Kidney glomerular epithelial cell (primary cell): ENCODE measurements at places on chromosomes 12 and 14.
A peak's percentile ranks its signal among the peaks of the same experiment; 100 is the strongest.

DNA sequence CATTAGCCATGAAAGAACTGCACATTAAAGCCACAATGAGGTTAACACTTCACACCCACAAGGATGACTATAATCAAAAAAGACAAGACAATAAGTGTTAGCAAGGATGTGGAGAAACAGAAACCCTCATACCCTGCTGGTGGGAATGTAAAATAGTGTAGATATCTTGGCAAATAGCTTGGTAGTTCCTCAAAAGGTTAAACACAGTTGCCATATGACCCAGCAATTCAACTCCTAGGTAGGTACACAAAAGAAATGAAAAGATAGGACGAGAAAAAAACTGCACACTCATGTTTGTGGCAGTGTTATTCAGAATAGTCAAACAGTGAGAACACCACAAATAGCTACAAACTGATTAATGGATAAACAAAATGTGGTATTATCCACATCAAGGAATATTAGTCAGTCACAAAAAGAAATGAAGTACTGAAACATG is 93.5 kb downstream of the ATXN2 start:
- no peak for DNase-seq

- no peak for DNase-seq
Observed at GRCh38 chr12:21265932-21266331, 68.8 kb downstream of the SLCO1A2 start.

GRCh38 chr12:115337693-115338543 is 653.9 kb upstream of the TBX3 start:
- peak; percentile 36 for DNase-seq

DNA sequence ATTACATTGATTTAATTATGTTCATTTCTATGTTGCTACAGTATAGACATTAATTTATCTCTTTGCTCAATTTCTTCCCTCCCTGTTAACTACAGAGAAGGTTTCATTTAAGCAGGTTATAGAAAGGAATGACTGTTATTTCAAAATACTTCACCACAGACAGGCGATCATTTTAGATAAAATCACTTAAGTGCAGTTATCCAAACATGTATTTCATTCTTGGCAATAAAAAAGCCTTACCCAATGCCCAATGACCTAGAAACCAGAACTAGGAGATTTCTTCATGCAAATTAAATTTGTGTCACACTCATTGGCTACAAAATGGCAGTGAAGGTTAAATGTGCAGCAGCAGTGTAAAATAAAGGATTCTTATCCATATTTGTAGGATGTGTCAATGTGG is 266.4 kb downstream of the KCNH5 start:
- no peak for DNase-seq

DNA sequence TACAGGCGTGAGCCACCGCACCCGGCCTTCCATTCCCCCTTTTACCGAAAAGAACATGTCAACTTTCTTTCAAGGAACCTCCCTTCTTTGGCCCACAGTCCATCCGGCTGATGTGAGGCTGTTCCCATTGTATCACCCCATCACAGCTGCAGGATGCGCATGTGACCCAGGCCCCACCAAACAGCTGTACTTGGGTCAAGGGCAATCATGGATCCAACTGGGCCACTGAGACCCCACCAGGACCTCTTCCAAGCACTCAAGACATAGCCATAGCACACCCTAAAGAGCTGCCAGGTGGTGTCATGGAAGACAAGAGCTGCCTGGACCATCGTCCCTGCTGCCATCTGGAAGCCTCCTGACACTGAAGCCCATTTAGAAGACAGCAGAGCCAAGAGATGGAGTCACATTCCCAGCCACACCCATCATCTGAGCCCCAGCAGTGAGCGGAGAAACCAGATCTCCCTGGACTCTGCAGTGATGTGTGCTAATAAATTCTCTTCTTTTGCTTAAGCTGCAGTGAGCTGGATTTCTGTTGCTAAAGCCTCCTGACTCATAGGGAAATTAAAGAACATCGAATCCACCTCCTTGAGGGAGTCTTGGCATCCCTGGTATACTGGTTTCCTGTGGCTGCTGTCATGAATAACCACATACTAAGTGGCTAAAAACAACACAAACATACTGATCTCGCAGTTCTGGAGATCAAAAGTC is 105.6 kb downstream of the KSR2 start:
- no peak for DNase-seq

DNA sequence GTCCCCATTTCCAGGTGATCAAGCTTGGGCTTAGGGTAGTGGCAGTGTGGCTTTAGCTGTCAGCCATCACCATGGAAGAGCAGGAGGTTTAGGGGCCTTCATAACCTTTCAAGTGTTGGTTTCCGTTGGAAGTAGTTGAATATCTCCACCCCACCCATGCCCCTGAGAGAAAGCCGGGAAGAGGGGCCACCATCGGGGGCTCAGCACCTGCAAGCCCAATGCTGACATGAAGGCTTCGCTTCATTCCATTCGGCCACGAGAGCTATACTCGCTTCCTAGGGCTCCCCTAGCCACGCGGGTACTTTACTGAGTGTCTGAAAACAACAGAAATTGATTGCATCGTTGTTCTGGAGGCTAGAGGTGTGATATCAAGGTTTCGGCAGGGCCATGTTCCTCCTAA is 234.8 kb downstream of the ZFP36L1 start:
- DNase-seq, result no peak

DNA sequence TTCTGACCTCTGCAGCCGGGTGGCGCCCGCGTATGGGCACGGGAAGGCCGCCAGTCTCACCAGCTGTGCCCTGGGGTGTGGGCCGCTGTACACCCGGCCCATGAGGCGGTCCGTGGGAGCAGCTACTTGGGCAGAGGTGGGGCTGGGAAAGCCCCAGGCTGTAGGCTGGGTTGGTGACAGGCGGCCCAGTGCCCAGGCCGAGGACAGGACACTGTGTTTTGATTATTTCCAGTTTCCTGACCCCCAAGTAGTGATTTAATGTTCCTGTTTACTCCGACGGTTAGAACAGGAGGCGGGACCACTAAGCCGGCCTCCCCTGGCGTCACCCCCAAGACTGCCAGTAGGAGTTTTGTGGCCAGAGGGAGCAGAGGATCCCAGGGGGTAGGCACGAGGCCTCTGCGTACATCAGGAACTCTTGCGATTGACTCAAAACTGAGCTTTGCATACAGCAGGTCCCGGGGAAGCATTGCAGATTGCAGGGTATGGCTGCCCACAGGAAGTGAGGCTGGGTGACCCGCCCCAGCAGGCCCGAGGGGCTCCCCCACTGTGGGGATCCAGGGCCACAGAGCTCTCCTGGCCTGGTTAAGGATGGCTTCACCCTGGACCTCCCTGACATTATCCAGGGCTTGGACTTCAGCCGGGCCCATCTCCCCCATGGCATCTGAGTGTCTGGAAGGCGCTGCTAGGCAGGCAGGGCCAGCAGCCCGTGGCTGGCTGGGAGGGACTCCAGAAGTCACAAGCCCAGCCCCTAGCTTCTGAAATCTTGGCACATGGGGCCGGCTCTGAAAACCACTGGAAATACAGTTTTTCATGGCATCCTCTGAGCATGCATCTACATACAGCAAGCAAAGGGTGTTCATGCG is 42.5 kb upstream of the DIO3 start:
- no peak for DNase-seq

- DNase-seq, result no peak
Observed at GRCh38 chr14:96662116-96662970, 134.8 kb upstream of the VRK1 start.

- DNase-seq, result no peak
Observed at GRCh38 chr14:73746520-73747378, 32.6 kb upstream of the PNMA1 start.

- DNase-seq, result no peak
Observed at GRCh38 chr14:87079416-87079815, 913.6 kb downstream of the GALC start.

GRCh38 chr12:95796982-95797289 is 6.4 kb upstream of the NTN4 start:
- peak; percentile 41 for DNase-seq

GRCh38 chr12:15782667-15783066 is 6.5 kb downstream of the EPS8 start:
- DNase-seq, result no peak

GRCh38 chr14:88364710-88365413 is 20.6 kb upstream of the SPATA7 start:
- DNase-seq, result no peak

- no peak for DNase-seq
Observed at GRCh38 chr12:132715874-132716273, 5.2 kb downstream of the PGAM5 start.

GRCh38 chr12:126937431-126937830 is 1329.5 kb upstream of the TMEM132C start:
- DNase-seq, result no peak

DNA sequence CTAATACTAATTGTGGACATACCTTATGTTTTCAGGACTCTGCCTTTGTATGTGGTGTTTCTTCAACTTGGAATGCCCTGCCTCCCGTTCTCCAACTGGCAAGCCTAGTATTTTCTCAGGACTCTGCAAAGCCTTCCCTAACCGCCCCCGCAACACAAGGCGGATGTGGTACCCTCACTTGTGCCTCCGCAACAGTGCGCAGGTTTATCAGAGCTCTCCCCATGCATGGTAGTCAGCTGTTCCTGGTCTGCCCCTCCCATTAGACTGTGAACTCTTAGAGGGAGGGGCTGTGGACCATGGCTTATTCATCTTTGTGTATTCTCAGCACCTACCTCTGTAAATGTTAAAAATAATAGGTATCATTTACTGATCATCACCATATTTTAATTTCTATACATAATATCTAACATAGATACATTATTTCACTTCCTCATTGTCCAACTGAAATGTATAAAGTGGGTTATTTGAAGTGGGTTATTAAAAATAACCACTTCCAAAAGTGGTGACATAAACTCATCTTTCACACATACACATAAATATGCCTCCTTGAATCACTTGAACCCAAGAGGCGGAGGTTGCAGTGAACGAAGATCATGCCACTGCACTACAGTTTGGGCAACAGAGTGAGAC is 9.0 kb downstream of the LPAR5 start:
- peak; percentile 6 for DNase-seq

- no peak for DNase-seq
Observed at GRCh38 chr14:53330441-53330840, 177.3 kb upstream of the DDHD1 start.

- no peak for DNase-seq
Observed at GRCh38 chr12:131499864-131500190, 211.1 kb upstream of the SFSWAP start.

DNA sequence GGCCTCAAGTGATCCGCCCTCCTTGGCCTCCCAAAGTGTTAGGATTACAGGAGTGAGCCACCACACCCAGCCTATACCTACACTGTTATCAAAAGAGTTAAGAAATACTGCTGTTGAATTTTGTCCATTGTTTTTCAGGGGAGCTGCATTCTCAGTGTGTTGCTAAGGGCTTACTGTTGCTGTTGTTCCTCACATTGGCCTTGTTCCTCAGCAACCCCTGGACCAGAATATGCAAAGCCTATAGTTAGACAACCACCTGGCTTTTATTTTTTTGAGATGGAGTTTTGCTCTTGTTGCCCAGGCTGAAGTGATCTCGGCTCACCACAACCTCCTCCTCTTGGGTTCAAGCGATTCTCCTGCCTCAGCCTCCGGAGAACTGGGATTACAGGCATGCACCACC is 4.7 kb upstream of the ATP6V0A2 start:
- no peak for DNase-seq

- no peak for DNase-seq
Observed at GRCh38 chr12:80325167-80325959, 118.7 kb upstream of the PTPRQ start.

- DNase-seq, result no peak
Observed at GRCh38 chr12:31406345-31406744, 80.4 kb upstream of the SINHCAF start.

DNA sequence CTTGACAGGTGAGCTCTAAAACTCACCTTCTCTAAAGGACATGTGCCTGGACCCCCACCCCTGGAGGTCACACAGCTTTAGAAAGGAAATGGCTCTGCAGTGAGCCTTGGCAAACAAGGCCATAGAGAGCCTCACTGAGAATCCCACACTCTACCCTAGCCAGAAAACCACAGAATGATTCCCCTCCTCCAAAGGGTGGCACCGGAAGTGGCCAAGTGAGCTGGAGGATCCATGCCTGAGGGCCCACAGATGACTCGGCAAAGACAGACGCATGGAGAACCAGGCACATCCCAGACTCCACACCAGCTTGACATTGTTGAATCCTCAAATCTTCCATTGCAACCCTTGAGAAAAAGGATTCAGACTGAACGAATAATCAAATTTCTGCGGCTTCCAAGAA is 54.2 kb upstream of the PTHLH start:
- peak; percentile 13 for DNase-seq

DNA sequence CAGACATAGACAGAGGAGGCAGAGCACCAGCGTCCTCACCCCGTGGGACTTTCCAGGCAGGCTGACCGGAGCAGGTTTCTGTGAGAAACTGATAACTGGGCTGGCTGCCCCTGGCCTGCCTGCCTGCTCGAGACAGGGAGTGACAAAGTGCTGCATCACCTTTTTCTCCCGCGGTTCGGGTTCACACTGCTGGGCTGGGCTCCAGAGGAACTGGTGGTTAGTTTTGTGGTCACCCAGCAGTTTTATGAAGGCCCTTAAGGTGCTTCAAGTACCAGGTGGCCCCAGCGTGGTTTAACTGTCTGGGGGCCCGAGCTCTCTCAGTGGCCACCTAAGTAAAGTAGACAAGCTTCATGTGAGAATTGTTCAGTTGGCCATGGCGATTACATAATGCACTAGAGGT is 1073.6 kb downstream of the BCL11B start:
- no peak for DNase-seq

GRCh38 chr12:26878661-26879119 is 45.7 kb upstream of the ITPR2 start:
- peak; percentile 7 for DNase-seq

DNA sequence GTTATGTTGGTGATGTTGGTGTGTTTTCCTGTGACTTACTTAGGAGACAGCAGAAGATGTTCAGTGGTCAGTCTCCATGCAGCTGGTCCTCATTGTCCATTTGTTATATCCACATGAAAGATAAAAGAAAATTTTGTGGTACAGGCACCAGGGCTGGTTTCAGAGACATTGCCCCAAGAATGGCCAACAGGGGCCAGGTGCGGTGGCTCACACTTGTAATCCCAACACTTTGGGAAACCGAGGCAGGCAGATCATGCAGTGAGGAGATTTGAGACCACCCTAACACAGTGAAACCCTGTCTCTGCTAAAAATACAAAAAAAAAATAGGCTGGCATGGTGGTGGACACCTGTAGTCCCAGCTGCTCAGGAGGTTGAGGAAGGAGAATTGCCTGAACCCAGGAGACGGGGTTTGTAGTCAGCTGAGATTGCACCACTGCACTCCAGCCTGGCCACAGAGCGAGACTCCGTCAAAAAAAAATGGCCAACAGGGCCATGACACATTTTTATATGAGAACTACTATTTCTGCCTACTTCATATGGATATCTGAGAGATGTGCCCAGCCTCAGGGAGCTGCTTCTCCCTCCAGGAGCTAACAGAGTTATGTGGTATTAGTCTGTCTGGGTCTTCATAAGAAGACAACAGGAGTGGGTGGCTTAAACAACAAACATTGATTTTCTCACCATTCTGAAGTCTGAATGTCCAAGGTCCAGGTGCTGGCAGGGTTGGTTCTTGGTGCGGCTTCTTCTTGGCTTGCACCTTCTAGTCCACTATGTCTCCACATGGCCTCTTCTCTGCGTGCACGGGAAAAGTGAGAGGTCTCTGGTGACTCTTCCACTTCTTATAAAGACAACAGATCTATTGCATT is 821.7 kb downstream of the TMEM121 start:
- no peak for DNase-seq
